ENCODE measurements at places on chromosomes 2 and 18. TPM values are rescaled to one million over a fixed set of nuclear protein-coding genes. Genes with fewer than 3 reads are reported as not detected.

GRCh38 chr2:220269367-220269766 lies 641.9 kb downstream of the SLC4A3 start:
- DNase-seq, result peak; percentile 58
- no peak overlapping the region for H3K27ac ChIP-seq
- no peaks in the 10 kb centered on the region for H3K27me3 ChIP-seq
- peaks cover 19% of the 10 kb centered on the region for H3K4me1 ChIP-seq
- H3K4me3 ChIP-seq, result no peak overlapping the region

- H3K27me3 ChIP-seq, result no peaks in the 10 kb centered on the region
- no peaks in the 10 kb centered on the region for H3K36me3 ChIP-seq
- no peak overlapping the region for H3K4me3 ChIP-seq
These were observed 609.1 kb upstream of the SYT4 start for GRCh38 chr18:43886341-43886740.

- no peak overlapping the region for H3K27ac ChIP-seq
- no peaks in the 10 kb centered on the region for H3K36me3 ChIP-seq
- H3K27me3 ChIP-seq, result no peaks in the 10 kb centered on the region
- H3K4me3 ChIP-seq, result no peak overlapping the region
- no peak for DNase-seq
These were observed 332.9 kb downstream of the CDH2 start for GRCh38 chr18:27843783-27844777.

DNA sequence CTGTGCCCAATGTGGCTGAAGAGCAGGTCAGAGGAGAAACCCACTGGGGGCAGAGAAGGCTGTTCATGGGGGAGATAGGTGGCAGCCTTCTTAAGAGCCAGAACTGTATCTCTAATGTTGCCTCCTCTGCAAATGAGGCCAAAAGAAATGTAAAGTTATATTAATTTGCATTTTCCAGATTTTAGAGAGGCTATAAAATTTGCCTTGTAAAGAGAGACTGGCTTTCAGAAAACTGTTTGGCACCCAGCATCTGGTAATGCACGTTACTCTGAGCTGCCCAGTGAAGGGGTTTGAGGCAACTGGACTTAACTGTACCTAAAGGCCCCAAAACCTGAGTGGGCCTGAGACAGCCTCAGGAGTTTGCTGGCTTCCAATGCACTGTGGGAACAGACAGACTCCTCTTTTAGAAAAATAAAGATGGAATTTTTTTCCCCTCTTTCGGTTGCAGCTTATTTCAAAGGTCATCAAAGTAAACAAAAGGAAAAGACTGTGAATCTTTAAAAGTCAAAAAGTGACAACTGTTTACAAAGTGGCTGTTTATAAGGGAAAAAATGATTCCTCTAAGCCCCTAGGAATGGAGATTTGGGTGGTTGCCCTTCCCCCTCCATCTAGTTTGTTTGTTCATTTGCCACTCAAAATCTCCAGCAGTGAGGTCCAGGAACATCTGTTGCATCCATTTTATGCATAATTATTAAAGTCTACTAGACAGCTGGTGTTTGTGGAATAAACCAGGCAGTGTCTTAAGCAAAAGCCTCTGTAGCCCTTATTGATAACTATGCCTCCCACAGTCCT lies 132.2 kb upstream of the ZFP36L2 start:
- no peak overlapping the region for H3K27ac ChIP-seq
- DNase-seq, result no peak
- no peaks in the 10 kb centered on the region for H3K4me1 ChIP-seq
- H3K36me3 ChIP-seq, result no peaks in the 10 kb centered on the region
- H3K27me3 ChIP-seq, result no peaks in the 10 kb centered on the region
- H3K4me3 ChIP-seq, result no peak overlapping the region

DNA sequence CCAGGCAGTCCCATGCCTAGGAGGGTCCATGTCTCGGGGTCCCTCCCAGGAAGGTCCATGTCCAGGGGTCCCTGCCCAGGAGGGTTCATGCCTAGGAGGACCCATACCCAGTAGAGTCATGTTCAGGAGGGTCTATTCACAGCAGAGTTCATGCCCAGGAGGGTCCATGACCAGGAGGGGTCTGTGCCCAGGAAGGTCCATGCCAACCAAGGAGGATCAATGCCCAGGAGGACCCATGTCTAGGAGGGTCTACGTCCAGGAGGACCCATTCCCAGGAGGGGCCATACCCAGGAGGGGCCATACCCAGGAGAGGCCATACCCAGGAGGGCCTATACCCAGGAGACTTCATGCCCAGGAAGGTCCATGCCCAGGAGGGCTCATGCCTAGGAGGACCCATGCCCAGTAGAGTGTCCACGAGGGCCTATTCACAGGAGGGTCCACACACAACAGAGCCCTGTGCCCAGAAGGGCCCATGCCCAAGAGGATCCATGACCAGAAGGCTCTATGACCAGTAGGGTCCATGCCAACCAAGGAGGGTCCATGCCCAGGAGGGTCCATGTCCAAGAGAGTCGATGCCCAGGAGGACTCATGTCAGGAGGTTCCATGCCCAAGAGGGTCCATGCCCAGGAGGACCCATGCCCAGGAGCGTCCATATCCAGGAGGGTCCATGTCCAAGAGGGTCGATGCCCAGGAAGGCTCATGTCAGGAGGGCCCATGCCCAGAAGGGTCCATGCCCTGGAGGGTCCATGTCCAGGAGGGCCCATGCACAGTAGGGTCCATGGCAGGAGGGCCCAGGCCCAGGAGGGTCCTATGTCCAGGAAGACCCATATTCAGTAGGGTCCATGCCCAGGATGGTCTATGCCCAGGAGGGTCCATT lies 10.1 kb downstream of the GPR35 start:
- no peak overlapping the region for H3K4me3 ChIP-seq
- H3K36me3 ChIP-seq, result no peaks in the 10 kb centered on the region
- H3K27ac ChIP-seq, result no peak overlapping the region

SERPINB7 gene
- total RNA-seq, result not detected

MEP1B gene
- total RNA-seq, result not detected

SERPINB8 gene
- 0.34 TPM for total RNA-seq

DNA sequence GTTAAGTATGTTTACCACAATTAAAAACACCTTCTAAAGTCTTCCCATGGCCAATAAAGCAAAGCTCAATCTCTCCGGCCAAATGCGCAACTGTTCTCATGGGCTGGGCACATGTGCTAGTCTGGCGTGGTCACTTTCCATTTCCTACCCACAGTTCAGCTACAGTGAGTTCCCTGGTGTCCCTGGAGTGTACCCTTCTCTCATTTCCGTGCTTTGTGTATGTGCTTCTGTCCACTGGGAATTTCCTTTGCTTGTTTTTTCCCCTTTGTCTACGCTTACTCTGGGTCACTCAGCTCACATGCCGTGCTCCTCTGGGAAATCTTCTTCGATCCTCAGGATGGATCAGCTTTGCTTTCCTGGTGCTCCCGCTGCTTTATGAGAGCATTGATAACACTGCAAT lies 69.6 kb upstream of the GYPC start:
- H3K4me3 ChIP-seq, result no peak overlapping the region
- no peak overlapping the region for H3K27ac ChIP-seq
- no peaks in the 10 kb centered on the region for H3K27me3 ChIP-seq
- DNase-seq, result peak; percentile 4
- no peaks in the 10 kb centered on the region for H3K36me3 ChIP-seq

DNA sequence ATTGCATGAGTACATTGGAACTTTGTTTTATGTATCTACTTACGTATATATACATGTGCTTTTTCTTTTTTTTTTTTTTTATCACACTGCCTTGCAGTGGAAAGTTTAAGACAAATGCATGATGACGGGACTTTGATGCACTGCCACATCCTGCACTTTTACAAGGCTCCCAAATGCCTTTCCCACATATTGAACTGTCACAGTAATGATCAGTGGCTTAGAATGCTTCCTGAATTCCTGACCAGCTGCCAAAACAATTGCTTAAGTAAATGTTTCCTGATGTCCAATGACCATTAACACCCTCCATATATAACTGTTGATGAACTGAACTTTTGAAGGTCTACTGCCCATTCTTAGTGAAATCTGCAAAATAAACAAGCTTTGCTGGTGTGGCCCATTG lies 60.2 kb downstream of the LYPD6B start:
- peaks cover 17% of the 10 kb centered on the region for H3K4me1 ChIP-seq
- H3K27ac ChIP-seq, result no peak overlapping the region
- no peak overlapping the region for H3K4me3 ChIP-seq
- DNase-seq, result no peak
- H3K36me3 ChIP-seq, result no peaks in the 10 kb centered on the region

CGREF1 gene
- total RNA-seq, result 3.0 TPM

DNA sequence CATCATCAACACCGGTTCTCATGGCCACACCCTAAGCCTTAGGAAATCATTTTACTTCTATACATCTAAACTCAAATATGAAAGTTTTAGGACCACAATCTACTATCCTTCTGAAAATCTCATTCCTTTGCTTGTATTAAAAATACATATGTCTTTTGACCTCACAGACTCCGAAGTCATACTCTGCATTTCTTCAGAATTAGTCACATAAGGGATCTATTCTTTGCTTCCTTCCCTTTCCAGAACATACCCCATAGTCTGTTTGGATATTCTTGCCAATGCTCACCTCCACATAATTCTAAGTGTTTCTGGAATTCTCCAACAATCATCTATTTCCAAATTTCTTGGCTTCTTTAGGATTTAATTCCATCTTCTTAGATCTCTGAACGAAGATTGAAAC lies 14.2 kb upstream of the DSG1 start:
- peaks cover 23% of the 10 kb centered on the region for H3K4me1 ChIP-seq
- H3K27ac ChIP-seq, result no peak overlapping the region
- H3K36me3 ChIP-seq, result no peaks in the 10 kb centered on the region
- no peak for DNase-seq

- H3K36me3 ChIP-seq, result no peaks in the 10 kb centered on the region
- H3K4me1 ChIP-seq, result peaks cover 29% of the 10 kb centered on the region
- no peak overlapping the region for H3K4me3 ChIP-seq
- no peak overlapping the region for H3K27ac ChIP-seq
- H3K27me3 ChIP-seq, result no peaks in the 10 kb centered on the region
These were observed 35.4 kb downstream of the TOGARAM2 start for GRCh38 chr2:29016504-29016903.

GRCh38 chr2:205769495-205769850 lies 87.2 kb downstream of the NRP2 start:
- H3K27me3 ChIP-seq, result no peaks in the 10 kb centered on the region
- no peaks in the 10 kb centered on the region for H3K36me3 ChIP-seq
- H3K4me3 ChIP-seq, result no peak overlapping the region
- H3K27ac ChIP-seq, result no peak overlapping the region

GRCh38 chr2:61367177-61367576 lies 103.7 kb downstream of the USP34 start:
- no peaks in the 10 kb centered on the region for H3K4me1 ChIP-seq
- H3K4me3 ChIP-seq, result no peak overlapping the region
- DNase-seq, result no peak

- H3K4me3 ChIP-seq, result no peak overlapping the region
- H3K27me3 ChIP-seq, result no peaks in the 10 kb centered on the region
- no peak for DNase-seq
- no peak overlapping the region for H3K27ac ChIP-seq
- H3K36me3 ChIP-seq, result no peaks in the 10 kb centered on the region
These were observed 107.7 kb downstream of the KCTD1 start for GRCh38 chr18:26440644-26441043.

DNA sequence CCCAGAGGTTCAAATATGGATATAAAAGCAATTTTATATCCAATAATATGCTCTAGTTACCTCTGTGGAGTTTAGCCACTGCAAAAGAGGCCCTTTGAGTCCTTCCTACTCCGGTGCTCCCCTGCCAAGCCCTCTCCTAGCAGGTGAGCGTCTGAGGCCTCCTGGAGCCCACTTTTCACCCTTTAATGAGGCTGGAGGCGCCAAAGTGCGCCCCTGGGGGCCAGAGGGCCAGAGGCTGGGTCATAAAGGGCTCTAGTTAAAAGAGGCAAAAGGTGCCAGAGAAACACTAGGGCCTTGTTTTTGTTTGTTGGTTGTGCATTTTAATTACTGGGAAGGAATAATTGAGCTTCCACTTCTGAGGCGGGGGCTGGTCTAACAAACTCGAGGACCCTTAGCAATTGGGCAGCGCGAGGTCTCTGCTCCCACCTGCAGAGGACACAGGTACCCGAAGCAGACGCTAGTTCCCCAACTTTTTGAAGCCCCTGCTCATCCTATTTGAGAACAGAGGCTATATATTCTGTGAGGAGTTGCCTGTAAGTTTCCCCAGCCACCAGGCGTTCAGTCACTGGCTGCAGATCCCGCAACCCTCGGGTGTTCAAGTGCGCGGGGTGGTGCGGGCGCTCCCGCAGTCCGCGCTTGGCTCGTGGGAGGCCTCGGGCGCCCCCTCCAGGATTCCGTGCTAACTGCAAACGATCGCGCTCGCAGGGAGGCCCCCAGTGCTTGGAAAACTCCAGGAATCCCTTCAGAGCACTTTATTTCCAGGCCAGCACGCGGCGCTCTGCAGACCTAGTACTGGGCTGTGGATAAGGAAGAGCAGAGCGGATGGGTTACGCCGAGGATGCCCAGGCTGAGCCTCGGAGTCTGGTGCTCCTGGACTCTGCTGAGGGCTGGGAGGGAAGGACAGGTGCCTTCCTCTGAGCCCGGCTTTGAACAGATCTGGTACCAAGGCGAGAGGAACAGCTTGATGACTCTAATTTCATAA lies 14.1 kb downstream of the MSGN1 start:
- H3K4me3 ChIP-seq, result peak overlapping the region; percentile 21
- peaks cover 21% of the 10 kb centered on the region for H3K4me1 ChIP-seq
- DNase-seq, result peak; percentile 93
- H3K27me3 ChIP-seq, result peaks cover 42% of the 10 kb centered on the region
- H3K27ac ChIP-seq, result no peak overlapping the region
- H3K36me3 ChIP-seq, result no peaks in the 10 kb centered on the region

G6PC2 gene
- not detected for total RNA-seq

DNA sequence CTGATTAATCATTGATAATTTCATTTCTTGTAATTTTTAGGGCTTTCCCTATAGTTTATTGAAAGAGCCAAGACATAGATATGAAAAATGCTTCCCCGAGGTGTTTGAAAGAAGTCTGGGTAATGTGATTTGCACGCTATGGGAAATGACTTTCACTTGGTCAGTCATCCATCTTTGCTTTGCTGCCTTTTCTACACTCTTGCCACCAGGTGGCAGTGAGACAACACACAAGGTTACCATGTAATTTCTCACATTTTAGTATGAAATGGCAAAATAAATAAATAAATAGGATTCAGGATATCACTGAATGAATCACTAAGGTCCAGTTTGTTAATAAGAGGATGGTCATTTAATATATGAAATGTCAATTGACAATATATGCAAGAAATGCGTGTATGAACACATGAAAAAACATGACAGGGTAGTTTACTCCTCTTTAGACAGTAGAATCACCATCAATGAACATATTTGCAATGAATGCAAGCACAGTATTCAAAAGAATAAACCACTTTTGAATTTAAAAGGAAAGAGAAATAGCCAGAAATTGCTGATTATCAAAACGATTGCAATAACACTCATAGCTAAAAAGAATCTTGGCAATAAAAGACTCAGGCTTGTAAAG lies 52.2 kb upstream of the KCNH7 start:
- peak; percentile 73 for DNase-seq
- no peaks in the 10 kb centered on the region for H3K4me1 ChIP-seq
- H3K27me3 ChIP-seq, result no peaks in the 10 kb centered on the region
- no peaks in the 10 kb centered on the region for H3K36me3 ChIP-seq
- no peak overlapping the region for H3K4me3 ChIP-seq

OTOS gene
- not detected for total RNA-seq

- H3K36me3 ChIP-seq, result no peaks in the 10 kb centered on the region
- peak overlapping the region; percentile 56 for H3K4me3 ChIP-seq
- peaks cover 100% of the 10 kb centered on the region for H3K27me3 ChIP-seq
- no peak overlapping the region for H3K27ac ChIP-seq
- H3K4me1 ChIP-seq, result peaks cover 40% of the 10 kb centered on the region
These were observed 2.2 kb upstream of the SP5 start for GRCh38 chr2:170712653-170713542.
